ENCODE measurements at places on chromosomes 16 and 17. TPM values are rescaled to one million over a fixed set of nuclear protein-coding genes. Genes with fewer than 3 reads are reported as not detected.

- no peak for DNase-seq
Measured at GRCh38 chr17:47649972-47650524, 329 bp downstream of the KPNB1 start.

- no peak for DNase-seq
Measured at GRCh38 chr17:66416207-66416940, 114.0 kb downstream of the PRKCA start.

DNA sequence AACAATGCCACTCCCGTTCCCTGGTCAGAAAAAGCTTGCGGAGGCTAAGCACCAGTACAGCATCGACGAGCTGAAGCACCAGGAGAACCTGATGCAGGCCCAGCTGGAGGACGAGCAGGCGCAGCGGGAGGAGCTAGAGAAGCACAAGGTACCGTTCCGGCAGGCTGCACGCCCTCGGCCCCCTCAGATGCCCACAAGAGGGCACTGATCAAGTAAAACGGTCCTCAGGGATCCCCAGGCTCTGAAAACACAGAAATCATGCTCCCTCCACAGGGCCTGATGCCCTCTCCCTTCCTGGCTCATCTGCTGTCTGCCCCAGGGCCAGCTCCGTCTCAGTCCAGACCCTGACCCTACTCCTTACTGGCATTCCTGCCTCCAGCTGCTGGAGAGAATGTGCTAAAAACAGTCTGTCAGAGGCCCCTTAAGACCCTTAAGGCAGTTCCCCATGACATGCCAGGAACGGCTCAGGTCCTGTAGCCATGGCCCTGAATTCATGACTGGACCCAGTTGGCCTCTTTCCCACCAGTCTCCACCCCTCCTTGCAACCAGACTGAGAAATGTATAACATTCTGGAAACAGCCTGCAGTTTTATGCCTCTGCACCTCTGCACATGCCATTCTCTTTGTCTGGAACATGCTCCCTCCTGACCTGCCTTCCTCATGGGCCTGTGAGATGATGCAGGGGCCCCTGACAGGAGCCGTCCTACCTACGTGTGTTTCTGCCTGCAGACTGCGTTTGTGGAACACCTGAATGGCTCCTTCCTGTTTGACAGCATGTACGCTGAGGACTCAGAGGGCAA is 21.8 kb downstream of the DRC3 start:
- DNase-seq: no peak

Gene TRIM37
- 19.3 TPM for total RNA-seq

GRCh38 chr17:1746975-1747543 is 4.4 kb downstream of the SERPINF2 start:
- peak; percentile 91 for DNase-seq

Gene LRRC75A
- total RNA-seq: 3.8 TPM

DNA sequence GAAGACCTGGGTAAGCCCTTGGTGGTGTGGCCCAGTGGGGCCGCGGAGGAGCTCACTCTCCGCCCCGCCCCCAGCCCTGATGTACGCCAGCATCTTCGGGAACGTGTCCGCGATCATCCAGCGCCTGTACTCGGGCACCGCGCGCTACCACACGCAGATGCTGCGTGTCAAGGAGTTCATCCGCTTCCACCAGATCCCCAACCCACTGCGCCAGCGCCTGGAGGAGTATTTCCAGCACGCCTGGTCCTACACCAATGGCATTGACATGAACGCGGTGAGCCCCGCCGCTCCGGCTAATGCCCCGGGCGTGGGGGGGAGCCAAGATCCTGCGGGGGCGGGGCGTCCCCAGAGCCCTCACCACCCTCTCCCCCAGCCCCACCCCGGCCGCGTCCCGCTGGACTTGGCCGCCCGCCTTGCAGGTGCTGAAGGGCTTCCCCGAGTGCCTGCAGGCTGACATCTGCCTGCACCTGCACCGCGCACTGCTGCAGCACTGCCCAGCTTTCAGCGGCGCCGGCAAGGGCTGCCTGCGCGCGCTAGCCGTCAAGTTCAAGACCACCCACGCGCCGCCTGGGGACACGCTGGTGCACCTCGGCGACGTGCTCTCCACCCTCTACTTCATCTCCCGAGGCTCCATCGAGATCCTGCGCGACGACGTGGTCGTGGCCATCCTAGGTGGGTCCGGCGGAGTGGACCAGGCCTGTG is 12.1 kb upstream of the DCAF7 start:
- peak; percentile 41 for DNase-seq

Data from lower lobe of right lung (tissue), 2 donors.